ENCODE measurements at places on chromosomes 12 and 14. TPM values are rescaled to one million over a fixed set of nuclear protein-coding genes. Genes with fewer than 3 reads are reported as not detected.

The KRT78 gene
- total RNA-seq = 0.69 TPM

The CLEC4A gene
- total RNA-seq = 0.47 TPM

The KLHDC1 gene
- total RNA-seq = 0.99 TPM

DNA sequence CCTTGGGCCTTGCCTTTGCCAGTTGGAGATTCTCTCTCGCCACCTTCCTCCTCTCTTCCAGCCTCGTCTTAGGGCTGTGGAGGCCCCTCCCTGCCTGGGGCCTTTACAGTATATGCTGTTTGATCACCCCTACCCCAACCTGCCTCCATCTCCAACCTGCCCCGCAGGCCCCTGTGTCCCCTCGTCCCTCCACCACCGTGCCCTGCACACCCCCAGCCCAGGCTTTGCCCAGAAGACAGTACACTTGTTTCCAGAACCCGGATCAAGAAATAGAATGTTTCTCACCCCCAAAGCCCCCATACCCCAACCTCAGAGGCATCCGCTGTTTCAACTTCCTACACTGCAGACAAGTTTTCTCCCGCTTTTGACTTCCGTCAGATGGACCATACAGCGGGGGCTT lies 202.3 kb upstream of the C14orf180 start:
- H3K4me3 ChIP-seq = no peak overlapping the region
- H3K27me3 ChIP-seq = peaks cover 100% of the 10 kb centered on the region
- H3K4me1 ChIP-seq = no peaks in the 10 kb centered on the region
- no peak for DNase-seq

DNA sequence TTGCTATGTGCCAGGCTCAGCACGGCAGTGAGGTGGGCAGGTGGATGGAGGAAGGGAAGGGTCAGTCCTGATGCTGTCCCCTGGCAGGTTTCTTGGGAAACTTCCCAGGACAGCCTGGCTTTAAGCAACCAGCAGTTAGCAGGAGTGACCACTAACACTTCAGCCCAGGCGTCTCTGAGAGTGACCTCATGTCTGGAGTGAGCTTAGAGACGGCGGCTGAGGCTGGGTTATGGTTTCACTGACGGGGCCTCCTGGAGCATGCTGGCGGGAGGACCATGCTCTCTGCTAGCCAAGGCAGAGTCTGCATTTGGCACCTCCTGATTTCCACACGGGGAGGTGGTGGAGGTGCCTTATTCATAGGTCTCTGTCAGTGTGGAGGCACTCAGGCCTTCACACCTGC lies 2.5 kb downstream of the HHIPL1 start:
- no peak overlapping the region for H3K27ac ChIP-seq
- no peak overlapping the region for H3K4me3 ChIP-seq
- H3K27me3 ChIP-seq = peaks cover 56% of the 10 kb centered on the region
- DNase-seq = no peak

GRCh38 chr12:99772274-99772673 lies 124.7 kb downstream of the GARIN6 start:
- no peak for DNase-seq
- no peaks in the 10 kb centered on the region for H3K36me3 ChIP-seq
- no peaks in the 10 kb centered on the region for H3K4me1 ChIP-seq
- no peaks in the 10 kb centered on the region for H3K27me3 ChIP-seq

- peaks cover 9% of the 10 kb centered on the region for H3K4me1 ChIP-seq
- no peaks in the 10 kb centered on the region for H3K27me3 ChIP-seq
- no peak for DNase-seq
- no peaks in the 10 kb centered on the region for H3K36me3 ChIP-seq
- no peak overlapping the region for H3K27ac ChIP-seq
- no peak overlapping the region for H3K4me3 ChIP-seq
Observed at GRCh38 chr14:55877942-55878341, 240.3 kb upstream of the PELI2 start.
